ENCODE measurements at places on chromosomes 5 and 9.

GRCh38 chr9:12666813-12667212 lies 26.4 kb upstream of the TYRP1 start:
- DNase-seq: no peak

DNA sequence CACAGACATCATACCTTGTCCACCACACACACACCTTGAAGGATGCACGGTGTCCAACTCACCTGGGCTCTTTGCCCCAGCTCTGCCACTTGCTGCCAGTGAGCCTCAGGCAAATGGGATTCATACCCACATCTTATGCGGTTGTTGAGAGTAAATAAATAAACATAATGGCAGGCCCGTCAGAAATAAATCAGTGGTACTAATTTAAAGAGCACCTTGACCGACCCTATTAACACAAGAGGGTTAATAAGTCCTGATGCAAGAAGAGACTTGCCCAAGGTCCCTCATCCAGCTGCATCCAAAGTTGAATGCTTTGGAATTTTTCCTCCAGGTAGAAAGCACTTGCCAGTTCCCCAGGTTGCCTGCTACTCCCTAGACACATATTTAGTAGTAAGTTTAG lies 11.6 kb upstream of the AKNA start:
- DNase-seq: no peak

DNA sequence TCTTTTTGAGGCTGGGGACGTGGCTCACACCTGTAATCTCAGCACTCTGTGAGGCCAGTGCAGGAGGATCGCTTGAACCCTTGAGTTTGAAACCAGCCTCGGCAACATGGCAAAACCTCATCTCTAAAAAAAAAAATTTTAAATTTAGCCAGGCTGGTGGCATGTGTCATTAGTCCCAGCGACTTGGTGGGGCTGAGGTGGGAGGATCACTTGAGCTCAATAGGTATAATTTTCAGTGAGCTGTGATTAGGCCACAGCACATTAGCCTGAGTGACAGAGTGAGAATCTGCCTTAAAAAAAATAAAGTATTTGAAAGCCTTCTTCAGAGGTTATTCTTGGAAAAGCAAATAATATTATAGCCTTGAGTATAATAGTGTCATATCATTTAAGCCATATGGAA lies 41.8 kb downstream of the NSD1 start:
- no peak for DNase-seq

DNA sequence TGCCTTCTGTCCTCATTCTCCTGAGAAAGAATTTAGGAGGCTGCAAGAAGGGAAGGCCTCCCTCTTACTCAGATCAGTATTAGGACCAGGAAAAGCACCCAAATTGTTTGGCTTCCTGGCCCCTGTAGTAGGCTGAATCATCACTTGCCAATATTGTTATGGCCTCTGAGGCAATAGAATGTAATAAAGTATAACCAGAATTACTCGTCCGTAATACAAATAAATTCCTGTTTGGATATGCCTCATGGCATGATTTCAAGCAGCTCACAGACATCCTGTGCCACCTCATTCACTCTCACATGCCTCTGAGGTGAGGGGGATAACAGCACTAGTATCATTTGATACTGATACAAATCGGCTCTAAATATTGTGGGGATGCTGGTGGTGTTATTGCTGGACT lies 427.3 kb downstream of the ISL1 start:
- no peak for DNase-seq

- DNase-seq: no peak
These were observed 1.7 kb downstream of the PRDM6 start for GRCh38 chr5:123090661-123091297.

GRCh38 chr9:108850293-108850897 lies 5.4 kb downstream of the ACTL7B start:
- peak; percentile 5 for DNase-seq

DNA sequence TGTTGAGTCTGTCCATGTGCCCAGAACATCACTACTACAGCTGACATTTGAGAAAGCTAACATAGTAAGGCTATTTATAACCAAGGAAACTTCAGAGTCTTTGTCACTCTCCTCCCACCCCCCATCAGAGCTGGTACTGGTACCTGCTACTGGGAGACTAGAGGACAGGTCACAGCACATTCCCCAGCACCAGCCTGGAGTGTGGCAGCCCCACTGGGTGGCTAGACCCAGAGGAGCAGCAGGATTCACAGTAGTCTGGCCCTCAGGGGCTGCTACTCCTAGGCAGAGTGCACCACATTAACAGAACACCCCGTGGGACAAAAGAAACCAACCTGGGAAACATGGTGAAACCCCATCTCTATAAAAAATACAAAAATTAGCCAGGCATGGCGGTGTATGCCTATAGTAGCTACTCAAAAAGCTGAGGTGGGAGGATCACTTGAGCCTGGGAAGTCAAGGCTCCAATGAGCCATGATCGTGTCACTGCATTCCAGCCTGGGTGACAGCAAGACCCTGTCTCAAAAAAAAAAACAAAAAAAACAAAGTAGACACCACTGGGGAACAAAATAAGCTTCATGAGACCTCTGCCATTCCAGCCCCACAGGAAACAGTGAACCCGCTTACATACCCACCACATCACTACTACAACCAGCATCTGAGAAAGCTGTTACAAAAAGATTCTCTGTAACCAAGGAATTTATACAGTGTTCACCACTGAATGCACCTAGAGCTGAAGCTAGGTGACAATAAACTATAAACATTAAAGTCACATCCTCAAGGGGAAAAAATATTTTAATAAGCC lies 26.3 kb upstream of the PTGER4 start:
- DNase-seq: no peak

GRCh38 chr9:27538647-27539046 lies 9.0 kb upstream of the MOB3B start:
- peak; percentile 30 for DNase-seq

DNA sequence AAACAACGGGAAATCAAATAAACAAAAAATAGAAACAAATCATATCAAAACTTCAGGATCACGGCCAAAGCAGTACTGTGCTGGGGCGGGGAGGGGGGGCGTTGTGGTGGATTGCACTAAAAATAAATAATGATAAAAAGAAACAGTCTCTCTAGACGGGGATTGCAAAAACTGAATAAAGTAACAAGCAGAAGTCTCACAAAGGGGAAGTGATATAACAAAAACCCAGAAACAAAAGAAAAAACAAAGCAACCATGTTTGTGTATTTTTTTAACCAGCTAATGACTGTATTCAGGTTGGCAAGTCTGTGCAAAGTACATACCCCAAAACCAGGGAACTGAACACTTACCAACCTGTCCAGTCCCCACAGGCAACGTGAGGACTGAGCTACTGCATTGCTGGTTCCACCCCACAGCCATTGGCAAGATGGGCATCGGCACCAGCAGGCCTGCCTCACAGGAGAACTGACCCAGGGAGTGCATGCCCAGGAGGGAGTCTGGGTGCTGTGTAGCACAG lies 24.1 kb downstream of the BICD2 start:
- DNase-seq: no peak

- DNase-seq: no peak
These were observed 788.9 kb upstream of the GRAMD2B start for GRCh38 chr5:125634216-125634835.

GRCh38 chr5:143244000-143244736 lies 159.3 kb downstream of the NR3C1 start:
- peak; percentile 74 for DNase-seq

DNA sequence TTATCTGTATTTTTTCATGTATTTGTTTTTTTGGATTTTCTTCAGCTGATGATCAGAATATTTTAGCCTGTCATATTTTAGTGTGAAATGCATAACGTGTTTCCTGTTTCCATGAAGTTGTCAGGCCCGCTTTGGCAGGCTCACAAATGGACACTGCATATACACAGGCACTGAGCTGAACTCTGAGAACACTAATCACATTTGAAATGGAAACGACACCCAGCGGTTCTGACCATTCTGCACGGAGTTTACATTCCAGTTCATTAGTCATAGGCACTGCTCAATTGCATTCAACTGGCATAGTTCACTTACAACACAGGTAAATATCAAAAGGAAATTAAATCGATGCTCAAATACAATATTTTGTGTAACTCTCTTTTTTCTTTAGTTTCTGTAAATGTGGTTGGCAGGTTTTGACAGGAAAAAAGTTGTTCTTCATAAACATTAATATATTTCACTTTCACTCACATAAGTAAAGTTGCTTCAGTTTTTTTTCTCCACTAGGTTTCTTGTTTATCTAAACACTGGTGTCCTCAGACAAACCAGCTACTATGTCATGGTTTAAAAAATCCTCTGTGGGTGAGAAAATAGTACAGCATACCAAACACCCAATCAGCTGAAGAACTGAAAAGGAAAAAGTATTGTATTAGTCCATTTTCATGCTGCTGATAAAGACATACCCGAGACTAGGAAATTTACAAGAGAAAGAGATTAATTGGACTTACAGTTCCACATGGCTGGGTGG lies 559.0 kb upstream of the DAP start:
- no peak for DNase-seq

DNA sequence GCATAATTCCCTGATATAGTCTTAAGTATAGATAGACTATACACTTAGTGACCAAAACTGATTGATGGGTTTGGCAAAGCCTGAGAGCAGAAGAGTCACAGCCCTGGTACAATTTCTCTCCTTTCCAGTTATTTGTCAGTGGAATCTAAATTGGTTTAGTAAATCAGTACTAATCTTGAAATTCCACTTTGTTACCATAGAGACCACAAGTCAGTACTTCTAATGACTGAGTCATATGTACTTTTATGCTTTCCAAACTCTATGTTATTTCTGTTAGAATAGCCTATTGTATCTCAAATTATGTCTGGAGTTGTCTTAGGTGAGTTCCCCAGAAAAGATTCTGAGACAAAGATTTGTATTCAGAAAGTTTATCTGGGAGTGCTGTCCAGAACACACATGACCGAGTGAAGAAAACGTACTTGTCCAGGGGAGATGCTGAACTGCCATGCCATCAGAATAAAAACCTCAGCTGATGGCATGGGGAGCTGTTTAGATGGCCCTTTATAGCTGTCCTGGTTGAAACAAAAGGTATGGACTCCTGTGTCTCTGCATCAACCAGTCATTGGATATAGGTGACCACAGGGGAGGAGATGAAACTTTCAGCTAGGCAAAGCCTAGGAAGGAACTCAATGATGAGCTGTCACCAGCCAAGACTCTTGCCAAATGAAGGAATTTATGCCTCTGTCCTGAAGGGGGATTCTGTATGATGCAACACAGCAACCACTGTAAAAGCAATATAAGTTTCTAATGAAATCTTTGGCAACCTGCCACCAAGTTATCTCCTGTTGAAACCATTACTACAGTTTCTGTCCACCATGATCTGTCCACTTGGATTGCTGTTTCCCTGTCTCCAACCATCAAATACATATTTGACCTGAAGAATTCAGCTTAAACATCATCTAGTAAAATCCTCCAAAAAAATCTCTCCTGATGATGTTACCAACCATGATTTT lies 18.0 kb upstream of the SMC2 start:
- no peak for DNase-seq

DNA sequence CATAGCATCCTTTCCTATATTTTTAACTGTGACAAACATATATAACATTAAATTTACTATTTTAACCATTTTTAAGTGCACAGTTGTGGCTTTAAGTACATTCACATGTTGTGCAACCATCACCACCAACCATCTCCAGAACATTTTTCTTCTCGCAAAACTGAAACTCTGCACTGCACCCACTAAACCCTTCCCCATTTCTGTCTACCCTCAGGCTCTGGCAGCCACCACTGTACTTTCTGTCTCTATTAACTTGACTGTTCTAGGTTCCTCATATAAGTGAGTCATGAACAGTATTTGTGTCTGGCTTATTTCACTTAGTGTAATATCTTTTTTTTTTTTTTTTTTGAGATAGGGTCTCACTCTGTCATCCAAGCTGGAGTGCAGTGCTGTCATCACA lies 25.5 kb downstream of the KCNMB1 start:
- DNase-seq: no peak

GRCh38 chr9:6078382-6079105 lies 63.1 kb upstream of the RANBP6 start:
- DNase-seq: no peak

DNA sequence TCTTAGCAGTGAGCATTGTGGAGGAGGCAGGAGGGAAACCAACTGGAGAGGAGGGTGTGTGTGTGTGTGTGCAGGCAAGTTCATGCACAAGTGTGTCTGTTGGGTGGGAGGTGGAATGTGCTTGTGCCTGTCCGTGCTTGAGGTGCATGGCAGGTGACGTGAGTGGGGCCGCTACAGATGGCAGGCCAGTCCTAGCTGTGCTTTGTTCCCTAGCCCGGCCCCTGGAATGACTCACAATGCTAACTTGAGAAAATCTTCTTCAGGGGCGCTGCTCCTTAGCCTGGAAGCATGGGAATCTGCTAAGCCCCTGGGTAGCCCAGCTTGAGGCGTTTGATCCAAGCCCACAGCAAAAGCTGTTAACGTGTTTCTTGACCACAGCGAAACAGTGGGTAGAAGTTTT lies 25.0 kb upstream of the DMRT2 start:
- DNase-seq: no peak

DNA sequence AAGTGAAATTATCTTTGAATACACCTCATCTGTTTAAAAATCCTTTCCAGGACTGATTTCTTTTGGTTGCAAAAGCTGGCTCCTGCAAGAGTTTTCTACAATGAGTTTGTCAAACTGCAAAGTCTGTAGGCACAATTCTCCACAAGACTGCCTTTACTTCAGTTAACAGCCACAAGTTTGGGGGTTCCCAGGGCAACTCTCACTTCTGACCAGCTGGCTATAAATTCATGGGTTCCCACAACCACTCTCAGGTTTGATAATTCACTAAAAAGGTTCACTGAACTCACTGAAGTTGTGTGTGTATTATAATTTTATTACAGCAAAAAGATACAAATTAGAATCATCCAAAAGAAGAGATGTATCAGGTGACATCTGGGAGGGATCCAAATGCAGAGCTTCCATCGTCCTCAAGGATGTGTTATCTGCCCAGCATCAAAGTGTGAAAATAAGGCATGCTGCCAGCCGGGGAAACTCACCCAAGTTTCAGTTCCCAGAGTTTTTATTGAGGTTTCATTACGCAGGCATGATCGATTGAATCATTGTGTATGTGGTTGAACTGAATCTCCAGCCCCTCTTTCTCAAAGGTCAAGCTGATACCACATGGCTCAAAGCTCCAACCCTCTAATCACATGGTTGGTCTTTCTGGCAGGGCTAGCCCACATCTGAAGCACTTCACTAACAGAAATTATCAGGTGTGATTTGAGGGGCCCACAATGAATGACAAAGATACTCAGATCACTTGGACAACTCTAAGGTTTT lies 19.0 kb upstream of the PSIP1 start:
- DNase-seq: no peak

GRCh38 chr9:95202076-95202681 lies 115.3 kb downstream of the FANCC start:
- no peak for DNase-seq
